ENCODE measurements at places on chromosomes 5 and 9.

GRCh38 chr9:132162764-132163456 is 1.1 kb downstream of the NTNG2 start:
- no peak for DNase-seq

DNA sequence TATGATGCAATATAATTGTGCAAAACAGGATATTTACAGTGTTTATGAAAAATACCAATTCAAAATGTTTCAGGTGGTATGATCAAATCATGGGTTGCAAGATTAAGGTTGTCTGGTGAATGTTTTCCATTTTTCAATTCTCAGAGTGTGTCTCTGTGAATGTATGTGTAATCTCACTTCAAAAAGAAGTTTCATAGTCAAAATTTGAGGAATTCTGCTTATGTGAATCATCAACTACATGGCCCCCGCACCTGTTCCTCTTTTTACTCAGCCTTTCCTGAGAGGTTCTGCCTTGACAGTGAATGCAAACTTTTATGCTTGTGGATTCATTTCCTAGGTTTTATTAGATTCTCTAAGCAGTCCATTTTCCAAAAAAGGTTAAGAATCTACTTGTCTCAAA is 32.1 kb downstream of the KCTD16 start:
- no peak for DNase-seq

DNA sequence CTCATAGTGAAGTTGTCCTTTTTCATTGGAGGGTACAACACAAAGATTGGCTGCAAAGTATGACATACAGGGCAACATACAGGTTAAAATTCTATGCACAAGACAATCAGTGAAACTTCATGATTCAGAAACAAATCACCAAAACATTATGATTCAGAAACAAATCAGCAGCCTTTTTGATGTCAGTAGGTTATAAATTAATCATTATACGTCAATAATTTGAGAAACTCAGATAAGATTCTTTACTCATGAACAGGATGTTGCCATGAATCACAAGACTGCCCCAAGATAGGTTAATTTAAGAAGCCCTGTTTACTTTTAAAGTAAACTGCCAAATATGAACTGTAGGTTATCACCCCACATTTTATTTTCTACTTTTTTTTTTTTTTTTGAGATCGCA is 62.2 kb upstream of the IL33 start:
- no peak for DNase-seq

- no peak for DNase-seq
Measured at GRCh38 chr9:120212853-120213200, 367.1 kb downstream of the CDK5RAP2 start.

GRCh38 chr5:144284931-144285502 is 114.3 kb downstream of the KCTD16 start:
- no peak for DNase-seq

GRCh38 chr9:31683116-31683515 is 701.3 kb upstream of the ACO1 start:
- DNase-seq, result no peak

DNA sequence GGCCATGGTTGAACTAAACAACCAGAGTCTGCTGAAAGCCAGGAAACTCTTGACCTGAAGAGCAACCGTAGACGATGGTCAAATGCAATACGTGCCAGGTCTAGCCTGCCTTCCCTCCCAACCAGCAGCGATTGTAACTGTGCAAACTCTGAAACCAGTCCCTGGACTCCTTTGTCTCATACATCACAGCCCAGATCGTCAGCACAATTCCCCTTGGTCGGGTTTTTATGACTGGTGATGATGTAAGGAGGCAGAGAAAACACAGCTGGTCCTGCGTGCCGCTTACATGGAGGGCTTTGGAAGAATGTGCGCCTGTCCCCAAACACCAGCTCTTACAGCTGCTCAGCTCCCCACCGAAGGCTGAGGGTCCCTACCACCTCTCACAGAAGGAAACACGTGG is 24.6 kb downstream of the SMIM23 start:
- DNase-seq, result no peak

DNA sequence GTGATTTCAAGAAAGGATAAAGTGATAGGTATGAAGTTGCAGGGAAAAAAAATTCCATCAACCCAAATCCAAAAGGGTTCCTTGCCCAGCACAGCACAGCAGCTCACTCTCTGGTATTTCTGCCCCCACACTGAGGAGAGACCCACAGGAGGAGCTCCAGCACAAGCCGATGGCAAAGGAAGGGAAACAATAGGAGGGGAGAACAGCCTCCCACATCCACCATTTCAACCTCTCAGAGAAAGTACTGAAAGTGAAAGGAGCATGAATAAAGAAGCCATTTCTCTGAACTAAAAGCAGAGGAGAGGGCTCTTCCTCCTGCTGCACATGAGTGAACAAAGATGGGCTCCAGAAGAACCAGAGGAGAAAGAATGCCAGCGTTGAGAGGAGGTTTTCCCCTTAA is 54.9 kb upstream of the ZSWIM6 start:
- DNase-seq, result no peak

GRCh38 chr9:5321058-5321457 is 16.5 kb upstream of the RLN2 start:
- no peak for DNase-seq

- DNase-seq, result no peak
Measured at GRCh38 chr9:93091056-93091452, 5.0 kb upstream of the CARD19 start.

DNA sequence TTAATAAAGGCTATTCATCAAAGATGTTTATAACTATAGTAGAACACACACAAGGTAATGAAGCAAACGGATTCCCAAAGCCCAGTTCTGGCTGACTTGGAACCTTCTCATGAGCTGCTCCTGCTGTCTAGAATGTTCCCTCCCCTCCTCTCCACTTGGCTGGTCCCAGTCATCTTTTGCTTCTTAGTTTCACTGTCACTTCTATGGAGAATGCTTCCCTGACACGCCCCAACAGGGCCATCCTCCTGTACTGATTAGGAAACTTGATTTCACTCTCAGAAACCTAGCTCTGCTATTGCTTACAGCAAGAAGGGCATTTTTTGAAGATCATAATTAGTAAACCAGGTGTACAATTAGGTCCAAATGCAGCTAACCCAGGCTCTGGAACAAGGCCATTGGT is 3.2 kb upstream of the RAPGEF1 start:
- no peak for DNase-seq

DNA sequence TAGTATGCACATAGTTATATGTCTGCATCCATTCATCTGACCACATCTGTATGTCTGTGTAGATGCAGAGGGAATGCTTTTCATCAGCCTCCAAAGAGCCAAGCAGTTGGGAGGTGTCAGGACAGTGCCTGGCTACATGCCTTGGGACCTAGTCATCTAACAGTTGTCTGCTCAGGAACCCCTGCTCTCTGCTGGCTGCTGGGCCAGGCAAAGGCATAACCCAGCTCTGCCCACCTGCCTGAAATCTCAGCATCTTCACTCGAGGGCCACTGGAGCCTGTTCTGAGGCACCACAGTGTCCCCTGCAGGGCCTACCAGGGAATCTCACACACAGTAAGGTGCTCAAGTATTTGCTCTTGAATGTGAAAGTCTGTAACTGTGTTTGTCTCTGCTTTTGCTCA is 3.7 kb downstream of the C9orf50 start:
- no peak for DNase-seq

DNA sequence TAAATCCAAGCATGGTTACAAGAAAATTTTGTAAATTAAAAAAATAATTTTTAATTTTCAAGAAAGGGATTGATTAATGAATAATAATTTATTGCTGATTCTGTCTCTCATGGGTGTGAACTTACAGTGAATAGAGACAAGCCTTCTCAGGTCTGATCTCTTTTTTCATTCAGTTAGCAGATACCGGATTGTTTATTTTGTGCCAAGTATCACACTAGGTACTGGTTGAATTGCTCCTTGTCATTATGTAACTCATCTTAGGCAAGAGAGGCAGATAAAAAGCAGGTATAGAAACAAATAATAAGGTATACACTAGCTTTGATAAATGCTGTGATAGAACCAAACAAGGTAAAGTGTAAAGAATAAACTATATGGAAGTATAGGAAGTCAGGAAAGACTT is 283.3 kb downstream of the PJA2 start:
- no peak for DNase-seq

GRCh38 chr9:18598969-18599368 is 125.0 kb downstream of the ADAMTSL1 start:
- no peak for DNase-seq

DNA sequence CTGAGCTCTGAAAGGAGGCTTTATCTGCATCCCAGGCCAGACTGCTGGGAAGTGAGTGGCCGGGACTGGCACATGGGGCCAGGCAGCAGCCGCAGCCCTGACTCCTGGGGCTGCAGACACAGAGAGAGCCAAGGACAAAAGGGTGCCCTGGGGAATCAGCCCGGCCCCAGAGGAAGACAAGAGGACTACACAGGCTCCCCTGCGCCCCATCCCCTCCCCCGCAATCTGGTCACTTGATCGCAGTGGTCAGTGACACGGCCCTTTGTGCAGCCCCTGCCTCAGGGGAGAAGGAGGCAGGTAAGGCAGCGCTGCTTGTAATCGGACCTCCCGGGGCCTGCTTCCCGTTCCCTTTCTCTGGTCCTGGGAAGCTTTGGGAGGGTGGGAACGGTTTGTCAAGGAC is 55.5 kb upstream of the FUBP3 start:
- DNase-seq, result no peak

- no peak for DNase-seq
Measured at GRCh38 chr9:137029058-137029936, 1.3 kb upstream of the ABCA2 start.

GRCh38 chr9:114884787-114885452 is 45.5 kb downstream of the TNFSF8 start:
- DNase-seq, result no peak

DNA sequence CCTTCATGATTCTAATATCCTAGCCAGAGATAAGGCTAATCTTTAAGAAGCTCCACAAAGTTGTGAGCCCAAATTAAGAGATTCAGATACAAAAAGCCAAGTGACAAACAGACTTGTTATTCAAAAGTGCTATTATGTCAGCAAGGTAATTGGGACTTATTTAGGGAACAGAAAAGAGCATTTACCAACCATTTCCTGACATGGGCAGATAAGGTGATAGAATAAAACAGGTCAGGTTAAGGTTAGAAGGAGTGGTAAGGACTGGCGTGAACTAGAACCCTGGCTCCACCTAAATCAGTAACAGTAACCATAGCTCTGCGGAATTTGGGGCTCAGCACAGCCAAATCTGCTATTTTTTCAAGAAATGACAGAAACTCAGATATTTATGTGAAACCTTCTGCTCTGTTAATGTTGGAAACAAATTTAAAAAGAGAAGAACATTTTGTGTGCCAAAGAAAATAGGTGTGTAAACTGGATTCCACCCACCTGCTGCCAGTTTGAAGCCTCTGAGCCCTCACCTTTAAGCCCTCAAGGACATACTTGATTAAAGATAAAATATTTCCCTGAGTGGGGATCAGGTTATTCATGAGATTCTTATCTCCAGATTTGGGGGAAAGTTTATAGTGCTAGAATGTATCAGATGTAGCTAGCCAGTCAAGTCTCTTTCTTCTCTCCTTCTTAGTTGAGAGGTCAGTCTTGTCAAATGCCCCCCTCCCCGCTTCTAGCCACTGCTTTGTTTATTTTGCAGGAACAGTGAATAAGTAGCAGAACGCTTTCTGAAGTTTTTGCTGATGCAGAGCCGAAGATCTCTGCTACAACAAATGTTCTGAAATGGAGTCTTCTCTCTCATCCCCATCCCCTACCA is 10.2 kb upstream of the ERMP1 start:
- no peak for DNase-seq

DNA sequence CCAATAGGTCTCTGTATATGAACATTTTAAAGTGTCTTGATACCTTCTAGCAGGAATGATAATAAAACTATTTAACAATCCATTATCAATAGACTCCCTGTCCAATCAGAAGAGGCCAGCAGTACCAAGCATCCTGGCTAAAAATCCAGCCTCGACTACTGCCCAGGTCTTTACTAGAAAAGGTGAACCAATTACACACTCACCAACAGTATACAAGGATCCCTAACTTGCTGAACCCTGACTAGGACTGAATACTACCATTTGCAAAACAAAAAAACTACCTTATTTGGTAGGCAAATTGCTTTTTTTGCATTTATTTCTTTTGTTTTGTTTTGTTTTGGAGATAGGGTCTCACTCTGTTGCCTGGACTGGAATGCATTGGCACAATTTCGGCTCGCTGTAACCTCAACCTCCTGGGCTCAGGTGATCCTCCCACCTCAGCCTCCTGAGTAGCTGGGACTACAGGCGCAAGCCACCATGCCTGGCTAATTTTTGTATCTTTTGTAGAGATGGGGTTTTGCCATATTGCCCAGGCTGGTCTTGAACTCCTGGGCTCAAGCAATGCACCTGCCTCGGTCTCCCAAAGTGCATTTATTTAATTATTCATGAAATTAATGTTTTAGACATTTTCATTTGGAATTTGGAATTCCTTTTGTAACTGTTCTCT is 27.5 kb downstream of the FNBP1 start:
- no peak for DNase-seq

- DNase-seq, result no peak
Measured at GRCh38 chr5:153206361-153206760, 284.1 kb upstream of the GRIA1 start.

DNA sequence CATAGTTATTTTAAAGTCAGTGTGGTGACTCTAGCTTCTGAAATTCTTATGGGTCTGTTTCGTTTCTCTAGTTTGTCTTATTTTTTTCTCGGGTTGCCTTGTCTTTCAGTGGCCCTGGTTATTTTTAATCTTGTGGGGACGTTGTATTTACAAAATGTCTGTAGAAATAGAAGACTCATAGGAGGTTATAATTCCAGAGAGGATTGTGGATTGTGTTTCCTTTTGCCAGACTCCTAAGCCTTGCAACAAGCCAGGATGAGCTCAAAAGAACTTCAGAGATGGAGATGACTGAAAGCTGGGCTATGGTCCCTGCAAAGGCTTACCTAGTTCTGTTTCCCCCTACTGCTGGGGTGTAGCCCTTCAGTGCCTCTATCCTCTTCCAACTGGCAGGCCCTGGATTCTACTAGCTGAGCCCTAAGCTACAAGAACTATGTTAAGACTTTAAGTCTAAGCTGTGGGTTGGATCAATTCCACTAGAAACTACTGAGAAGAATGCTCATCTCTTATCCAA is 32.2 kb upstream of the LECT2 start:
- no peak for DNase-seq

DNA sequence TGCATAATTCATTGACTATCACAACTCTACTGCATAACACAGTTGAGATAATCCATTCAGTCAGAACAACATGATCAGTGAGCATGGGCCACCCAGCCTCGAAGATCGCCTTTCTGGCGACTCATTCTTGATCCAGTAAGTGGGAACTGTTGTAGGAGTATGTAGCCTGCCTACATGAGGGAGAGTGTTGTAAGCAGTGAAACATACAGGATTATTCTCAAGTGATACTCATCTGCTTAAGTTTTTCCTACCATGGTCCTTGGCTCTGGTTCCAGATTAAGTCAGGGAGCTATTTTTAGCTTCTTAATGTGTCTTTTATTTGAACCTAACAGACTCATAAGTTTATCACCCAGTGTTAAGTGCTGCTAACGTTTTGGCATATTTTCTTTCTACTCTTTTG is 44.0 kb downstream of the TNPO1 start:
- DNase-seq, result no peak

GRCh38 chr5:23319901-23320300 is 187.5 kb upstream of the PRDM9 start:
- no peak for DNase-seq

GRCh38 chr5:148951612-148952011 is 111.2 kb downstream of the SH3TC2 start:
- DNase-seq, result no peak

Data from fibroblast of skin of left biceps (primary cell).